PC-3 (cell line): ENCODE measurements at places on chromosomes 3 and 15.
A peak's percentile ranks its signal among the peaks of the same experiment; 100 is the strongest.

GRCh38 chr3:183306798-183307671 is 54.0 kb downstream of the B3GNT5 start:
- H3K4me3 ChIP-seq, result peak overlapping the region; percentile 17; the same call in 1 of the 2 replicates
- H3K36me3 ChIP-seq, result no peaks in the 10 kb centered on the region
- peaks cover 34% of the 10 kb centered on the region for H3K4me1 ChIP-seq
- DNase-seq, result peak; percentile 81
- peak overlapping the region; percentile 76 for H3K27ac ChIP-seq

DNA sequence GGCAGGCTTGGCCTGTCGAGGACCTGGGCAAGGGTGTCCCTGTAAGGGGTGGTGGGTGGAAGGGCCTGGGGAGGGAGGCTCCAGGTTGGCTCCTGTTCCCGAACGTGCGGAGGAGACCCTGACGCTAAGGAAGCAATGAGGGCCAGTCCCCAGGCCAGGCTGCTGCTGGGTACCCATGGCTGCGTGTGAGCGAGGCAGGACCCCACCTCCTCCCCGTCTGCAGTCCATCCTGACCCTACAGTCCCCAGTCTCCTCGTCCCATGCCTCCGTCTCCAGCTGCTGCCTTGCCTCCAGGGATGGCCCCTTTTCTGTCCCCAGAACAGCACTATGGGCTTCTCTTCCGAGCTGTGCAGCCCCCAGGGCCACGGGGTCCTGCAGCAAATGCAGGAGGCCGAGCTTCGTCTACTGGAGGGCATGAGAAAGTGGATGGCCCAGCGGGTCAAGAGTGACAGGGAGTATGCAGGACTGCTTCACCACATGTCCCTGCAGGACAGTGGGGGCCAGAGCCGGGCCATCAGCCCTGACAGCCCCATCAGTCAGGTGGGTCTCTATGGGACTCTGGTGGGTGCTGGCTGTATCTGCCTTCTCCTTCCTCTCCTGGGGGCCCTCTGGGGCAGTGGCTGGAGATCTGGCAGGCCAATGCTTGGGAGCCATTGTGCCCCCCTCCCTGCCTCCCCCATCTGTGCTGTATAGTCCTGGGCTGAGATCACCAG is 571 bp downstream of the FES start:
- no peak overlapping the region for H3K4me3 ChIP-seq
- H3K27me3 ChIP-seq, result no peaks in the 10 kb centered on the region
- no peaks in the 10 kb centered on the region; the same call in 1 of the 2 replicates for H3K36me3 ChIP-seq

GRCh38 chr3:217948-218347 is 21.4 kb downstream of the CHL1 start:
- no peak for DNase-seq
- no peaks in the 10 kb centered on the region for H3K36me3 ChIP-seq
- H3K27me3 ChIP-seq, result no peaks in the 10 kb centered on the region

GRCh38 chr15:35986191-35986721 is 440.3 kb upstream of the DPH6 start:
- H3K36me3 ChIP-seq, result no peaks in the 10 kb centered on the region
- H3K27ac ChIP-seq, result no peak overlapping the region
- H3K4me1 ChIP-seq, result no peaks in the 10 kb centered on the region
- H3K27me3 ChIP-seq, result no peaks in the 10 kb centered on the region
- no peak overlapping the region for H3K4me3 ChIP-seq

DNA sequence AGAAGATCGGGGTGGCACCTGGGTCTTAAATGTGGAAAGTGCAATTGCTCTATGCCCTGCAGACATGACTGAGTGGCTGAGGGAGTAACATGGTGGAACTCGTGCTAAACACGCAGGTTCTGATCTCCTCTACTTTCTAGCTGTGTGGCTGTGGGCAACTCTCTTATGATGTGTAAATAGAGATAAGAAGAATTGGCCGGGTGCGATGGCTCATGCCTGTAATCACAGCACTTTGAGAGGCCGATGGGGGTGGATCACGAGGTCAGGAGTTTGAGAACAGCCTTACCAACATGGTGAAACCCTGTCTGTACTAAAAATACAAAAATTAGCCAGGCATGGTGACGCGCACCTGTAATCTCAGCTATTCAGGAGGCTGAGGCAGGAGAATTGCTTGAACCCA is 67.7 kb downstream of the CLDN11 start:
- H3K27me3 ChIP-seq, result no peaks in the 10 kb centered on the region
- no peaks in the 10 kb centered on the region for H3K4me1 ChIP-seq
- H3K27ac ChIP-seq, result no peak overlapping the region
- DNase-seq, result no peak
- no peaks in the 10 kb centered on the region for H3K36me3 ChIP-seq
- no peak overlapping the region for H3K4me3 ChIP-seq

- H3K36me3 ChIP-seq, result no peaks in the 10 kb centered on the region
- no peak overlapping the region for H3K4me3 ChIP-seq
- no peak overlapping the region for H3K27ac ChIP-seq
- H3K4me1 ChIP-seq, result peaks cover 8% of the 10 kb centered on the region
- H3K27me3 ChIP-seq, result no peaks in the 10 kb centered on the region; the same call in 1 of the 2 replicates
- no peak for DNase-seq
These were observed 6.4 kb upstream of the CAPN7 start for GRCh38 chr3:15199493-15200105.

- H3K27ac ChIP-seq, result no peak overlapping the region
- H3K4me1 ChIP-seq, result peaks cover 11% of the 10 kb centered on the region
- H3K4me3 ChIP-seq, result no peak overlapping the region
- no peaks in the 10 kb centered on the region for H3K36me3 ChIP-seq
- H3K27me3 ChIP-seq, result no peaks in the 10 kb centered on the region
These were observed 4.2 kb upstream of the TMEM41A start for GRCh38 chr3:185502987-185503386.

GRCh38 chr15:64581408-64581761 is 121.0 kb downstream of the ZNF609 start:
- peaks cover 5% of the 10 kb centered on the region; the same call in 1 of the 2 replicates for H3K4me1 ChIP-seq
- H3K27ac ChIP-seq, result no peak overlapping the region
- H3K27me3 ChIP-seq, result no peaks in the 10 kb centered on the region
- DNase-seq, result no peak

DNA sequence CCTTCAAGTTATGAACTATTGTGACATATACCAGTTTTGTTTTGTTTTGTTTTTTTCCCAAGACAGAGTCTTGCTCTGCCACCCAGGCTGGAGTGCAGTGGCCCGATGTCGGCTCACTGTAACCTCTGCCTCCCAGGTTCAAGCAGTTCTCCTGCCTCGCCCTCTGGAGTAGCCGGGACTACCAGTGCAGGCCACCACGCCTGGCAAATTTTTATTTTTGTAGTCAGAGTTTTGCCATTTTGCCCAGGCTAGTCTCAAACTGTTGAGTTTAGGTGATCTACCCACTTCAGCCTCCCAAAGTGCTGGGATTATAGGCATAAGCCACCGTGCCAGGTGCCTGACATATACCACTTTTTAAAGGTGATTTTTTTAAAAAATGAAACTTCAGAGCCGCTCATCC is 74.6 kb downstream of the ARRDC4 start:
- H3K27me3 ChIP-seq, result peaks cover 13% of the 10 kb centered on the region
- peaks cover 11% of the 10 kb centered on the region for H3K4me1 ChIP-seq
- DNase-seq, result no peak
- H3K27ac ChIP-seq, result peak overlapping the region; percentile 29; the same call in 1 of the 2 replicates
- H3K36me3 ChIP-seq, result no peaks in the 10 kb centered on the region

DNA sequence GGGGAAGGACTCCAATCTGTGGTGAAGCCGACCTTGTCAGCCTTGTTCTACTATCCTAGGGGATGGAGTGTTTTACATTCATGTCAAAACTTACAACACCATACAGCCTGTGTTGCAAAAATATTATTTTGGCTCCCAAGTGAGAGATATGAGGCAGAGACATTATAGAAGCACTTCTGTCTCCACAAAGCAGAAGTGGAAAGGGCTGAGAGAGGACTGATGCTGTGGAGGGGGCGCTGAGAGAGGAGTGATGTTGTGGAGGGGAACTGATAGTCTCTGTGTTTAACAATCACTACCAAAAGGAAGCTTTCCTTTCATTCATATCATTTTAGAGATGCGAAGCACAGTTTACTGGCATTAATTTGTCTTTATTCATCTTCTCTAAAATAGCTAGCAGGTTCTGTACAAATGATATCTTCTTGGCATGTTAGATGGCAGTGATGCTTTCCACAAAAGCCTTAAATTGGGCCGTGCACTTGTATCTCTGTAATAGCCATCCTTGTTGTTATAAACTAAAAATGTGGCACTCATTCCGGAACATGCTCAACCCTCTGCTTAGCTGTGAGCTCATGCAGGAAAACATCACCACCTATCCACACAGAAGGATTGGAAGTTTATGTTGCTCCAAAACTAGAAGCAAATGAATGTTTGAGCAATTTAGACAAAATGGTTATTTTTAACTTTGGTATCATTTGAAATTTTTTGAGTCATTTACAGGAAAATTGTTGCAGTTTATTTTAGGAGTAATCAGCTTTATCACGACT is 134.6 kb upstream of the TP63 start:
- no peaks in the 10 kb centered on the region for H3K36me3 ChIP-seq
- H3K27me3 ChIP-seq, result no peaks in the 10 kb centered on the region
- no peak overlapping the region for H3K27ac ChIP-seq
- no peak overlapping the region for H3K4me3 ChIP-seq
- no peaks in the 10 kb centered on the region for H3K4me1 ChIP-seq

- H3K27me3 ChIP-seq, result no peaks in the 10 kb centered on the region
- DNase-seq, result no peak
- H3K4me3 ChIP-seq, result no peak overlapping the region
- H3K36me3 ChIP-seq, result no peaks in the 10 kb centered on the region
- no peak overlapping the region for H3K27ac ChIP-seq
- H3K4me1 ChIP-seq, result no peaks in the 10 kb centered on the region
These were observed 120.3 kb downstream of the SNRK start for GRCh38 chr3:43406643-43407023.

DNA sequence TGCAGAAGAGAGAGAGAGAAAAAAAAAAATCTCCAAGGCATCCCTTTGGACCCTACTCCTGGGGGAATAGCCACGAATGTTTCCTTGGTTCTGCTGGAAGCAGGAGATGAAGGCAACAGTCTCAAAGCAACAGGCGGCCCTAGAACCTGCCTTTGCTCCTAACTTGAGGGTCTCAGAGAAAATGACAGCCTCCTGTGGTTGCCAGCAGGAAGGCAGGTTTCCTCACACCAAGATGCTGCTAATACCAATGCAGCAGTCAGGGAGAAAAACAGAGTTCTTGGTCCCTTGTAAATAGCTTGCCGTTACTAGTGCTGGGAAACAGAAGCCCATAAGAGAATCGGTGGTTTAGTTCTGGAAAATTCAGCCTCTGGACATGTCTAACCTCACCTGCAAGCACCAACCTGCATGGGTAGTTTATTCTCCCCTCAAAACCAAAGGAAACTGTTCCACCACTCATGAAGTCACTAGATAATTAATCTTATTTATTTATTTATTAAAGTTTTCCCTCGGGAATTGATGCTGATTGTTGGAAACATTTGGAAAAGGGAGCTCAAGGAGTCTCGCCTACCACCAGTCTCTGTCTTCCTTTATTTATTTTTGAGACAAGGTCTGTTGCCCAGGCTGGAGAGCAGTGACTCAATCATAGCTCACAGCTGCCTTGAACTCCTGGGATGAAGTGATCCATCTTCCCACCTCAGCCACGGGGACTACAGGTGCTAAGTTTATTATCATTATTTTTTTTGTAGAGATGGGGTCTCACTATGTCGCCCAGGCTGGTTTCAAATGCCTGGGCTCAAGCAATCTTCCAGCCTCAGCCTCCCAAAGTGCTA is 883 bp upstream of the FRMD4B start:
- no peaks in the 10 kb centered on the region for H3K36me3 ChIP-seq
- no peaks in the 10 kb centered on the region for H3K4me1 ChIP-seq
- H3K27me3 ChIP-seq, result no peaks in the 10 kb centered on the region
- peak; percentile 12 for DNase-seq
- H3K27ac ChIP-seq, result no peak overlapping the region
- H3K4me3 ChIP-seq, result peak overlapping the region; percentile 53; the same call in 1 of the 2 replicates

DNA sequence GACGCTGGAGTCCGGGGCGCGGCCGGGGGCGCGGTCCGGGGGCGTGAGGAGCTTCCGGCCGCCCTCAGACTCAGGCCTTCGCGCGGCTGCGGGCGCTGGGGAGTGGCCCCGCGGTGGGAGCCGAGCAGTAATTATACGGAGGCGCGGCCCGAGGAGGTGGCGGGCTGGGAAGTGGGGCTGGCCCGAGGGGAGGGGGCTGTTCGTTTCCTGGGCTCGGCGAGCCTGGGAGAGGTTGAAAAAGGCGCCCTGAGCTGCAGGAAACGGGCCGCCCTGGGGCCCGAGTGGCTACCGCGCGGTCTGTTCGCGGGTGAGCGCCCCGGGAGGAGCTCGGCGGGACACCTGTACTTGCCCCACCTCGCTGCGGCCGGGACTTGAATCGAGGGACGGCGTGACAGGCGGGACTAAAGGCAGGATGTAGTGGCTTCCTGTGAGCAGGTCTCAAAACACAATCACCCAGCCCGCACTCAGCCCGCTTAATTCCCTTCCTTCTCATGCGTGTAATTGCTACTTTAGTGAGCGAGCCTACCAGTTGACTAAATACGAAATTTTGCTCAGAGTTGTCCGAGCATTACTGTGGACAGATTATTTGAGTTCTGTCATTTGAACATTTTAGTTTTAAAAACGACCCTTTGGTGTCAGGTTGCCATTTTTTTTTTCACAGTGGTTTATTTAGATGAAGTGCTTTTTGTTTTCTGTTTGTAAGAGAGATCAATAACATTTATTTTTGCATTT is 860 bp downstream of the RASA2 start:
- peak overlapping the region; percentile 90 for H3K4me3 ChIP-seq
- no peaks in the 10 kb centered on the region for H3K36me3 ChIP-seq
- DNase-seq, result peak; percentile 70
- H3K27ac ChIP-seq, result peak overlapping the region; percentile 65
- peaks cover 23% of the 10 kb centered on the region for H3K4me1 ChIP-seq

DNA sequence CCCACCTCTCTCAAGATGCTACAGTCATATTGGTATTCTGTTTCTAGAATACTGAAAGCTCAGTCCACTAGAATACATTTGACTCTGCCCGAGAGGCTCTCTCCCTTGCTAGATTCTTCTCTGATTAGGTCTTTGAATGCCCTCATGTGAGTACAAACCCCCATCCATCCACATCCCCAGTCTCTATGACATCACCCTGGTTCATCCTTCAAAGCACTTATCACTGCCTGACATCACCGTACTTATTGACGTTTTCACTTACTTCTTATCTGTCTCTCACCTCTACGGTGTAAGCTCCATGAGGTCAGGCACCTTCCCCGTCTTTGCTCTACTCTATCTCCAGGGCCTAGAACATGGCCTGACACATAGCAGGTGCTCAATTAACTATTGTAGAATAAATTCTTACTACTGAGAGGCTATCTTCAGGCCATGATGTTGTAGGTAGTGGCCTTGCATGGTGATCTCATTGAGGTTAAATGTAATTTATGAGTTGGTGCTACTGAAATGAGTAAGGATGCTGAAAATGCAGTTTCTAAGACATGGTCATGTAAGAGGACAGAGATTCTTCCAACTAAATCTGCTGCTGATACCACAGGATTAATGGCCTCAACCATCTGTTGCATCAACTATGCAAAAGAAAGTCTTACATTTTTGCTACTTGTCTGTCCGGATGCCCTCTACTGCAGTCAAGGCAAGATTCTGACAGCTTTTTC is 26.8 kb downstream of the EOGT start:
- H3K27ac ChIP-seq, result no peak overlapping the region
- H3K27me3 ChIP-seq, result no peaks in the 10 kb centered on the region
- H3K36me3 ChIP-seq, result no peaks in the 10 kb centered on the region
